ENCODE measurements at places on chromosomes 7 and 10.

- DNase-seq, result no peak
Observed at GRCh38 chr7:149787428-149788299, 14.3 kb upstream of the ZNF467 start.

- no peak for DNase-seq
Observed at GRCh38 chr7:150860291-150860977, 8.1 kb downstream of the AOC1 start.

DNA sequence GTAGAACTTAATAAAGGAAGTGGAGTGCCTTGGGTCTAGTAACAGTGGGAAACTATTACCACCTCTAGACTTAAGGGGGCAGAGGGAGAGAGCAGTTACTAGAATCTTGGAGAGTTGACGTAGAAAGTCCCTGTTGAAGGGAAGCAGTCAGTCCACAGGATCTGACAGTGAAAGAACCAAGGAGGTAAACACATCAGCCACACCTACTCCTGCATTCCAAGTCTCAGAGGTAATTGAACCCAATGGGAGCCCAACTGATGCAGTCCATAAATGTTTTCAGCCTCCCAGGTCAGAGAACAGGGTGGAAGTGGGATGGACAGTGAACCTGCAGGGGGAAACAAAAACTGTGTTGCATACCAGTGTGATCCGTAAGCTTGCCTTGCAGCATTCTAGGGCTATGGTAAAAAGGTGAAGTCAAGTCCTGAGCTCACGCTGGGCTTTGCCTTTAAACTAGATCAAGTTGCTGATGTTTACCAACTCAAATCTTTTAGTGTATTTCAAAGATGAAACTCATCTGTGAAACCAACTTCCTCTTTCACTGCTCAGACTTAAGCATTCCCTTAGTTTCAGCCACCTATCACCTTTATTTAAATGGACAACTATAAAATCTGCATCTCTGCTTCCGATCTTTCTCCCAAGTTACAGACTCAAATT lies 57.2 kb downstream of the SLC16A12 start:
- DNase-seq, result no peak

- no peak for DNase-seq
Observed at GRCh38 chr10:87740254-87740655, 77.8 kb downstream of the ATAD1 start.

- DNase-seq, result no peak
Observed at GRCh38 chr7:139231513-139232376, 708 bp downstream of the UBN2 start.

Data from cortex of kidney (tissue), 1 donor.